Bladder microvascular endothelial cell (primary cell): ENCODE measurements at places on chromosomes 13 and 19. TPM values are rescaled to one million over a fixed set of nuclear protein-coding genes. Genes with fewer than 3 reads are reported as not detected.

PSG4 gene
- total RNA-seq = 0.65 TPM in 1 of 2 replicates, not detected in the other

PROZ gene
- total RNA-seq = not detected in 2 replicates

ICAM4 gene
- 1.1 and 1.3 TPM in 2 replicates for total RNA-seq

F7 gene
- total RNA-seq = not detected in 2 replicates

EDNRB gene
- 22.8 and 37.7 TPM in 2 replicates for total RNA-seq

KLF5 gene
- total RNA-seq = 1.3 and 3.5 TPM in 2 replicates

PEPD gene
- total RNA-seq = 53.1 and 73.0 TPM in 2 replicates
